ENCODE measurements at places on chromosomes 2 and 18.

GRCh38 chr2:46849721-46850556 lies 65.7 kb downstream of the MCFD2 start:
- peak; percentile 43 for DNase-seq

GRCh38 chr18:10301831-10302483 lies 152.5 kb upstream of the APCDD1 start:
- DNase-seq, result no peak

GRCh38 chr2:64105670-64106461 lies 38.4 kb downstream of the PELI1 start:
- no peak for DNase-seq

- peak; percentile 95 for DNase-seq
These were observed 18.4 kb downstream of the ATOH8 start for GRCh38 chr2:85772019-85772745.

- no peak for DNase-seq
These were observed 37.1 kb downstream of the EXOC6B start for GRCh38 chr2:72788756-72789155.

DNA sequence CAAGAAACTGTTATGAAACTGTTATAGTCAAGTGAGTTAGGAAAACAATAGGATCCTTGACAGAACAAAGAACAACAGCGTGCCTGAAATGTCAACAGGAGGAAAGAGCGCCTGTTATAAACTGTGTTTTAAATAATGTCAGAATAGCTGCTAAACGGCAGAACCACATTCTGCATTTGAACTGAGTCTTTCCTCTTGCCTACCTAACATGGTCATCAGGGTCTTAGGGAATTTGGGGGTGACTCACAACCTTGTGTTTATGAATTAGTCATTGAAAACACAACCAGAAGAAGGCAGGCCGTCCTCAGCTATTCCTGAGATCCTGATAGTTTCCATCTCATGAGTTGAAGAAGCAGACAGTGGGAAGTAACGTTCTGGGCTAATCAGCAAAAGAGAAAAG lies 222.0 kb upstream of the FN1 start:
- no peak for DNase-seq

GRCh38 chr2:57156231-57156924 lies 890.2 kb upstream of the VRK2 start:
- DNase-seq, result no peak

- no peak for DNase-seq
These were observed 47.7 kb upstream of the RNU4ATAC start for GRCh38 chr2:121483021-121483420.

DNA sequence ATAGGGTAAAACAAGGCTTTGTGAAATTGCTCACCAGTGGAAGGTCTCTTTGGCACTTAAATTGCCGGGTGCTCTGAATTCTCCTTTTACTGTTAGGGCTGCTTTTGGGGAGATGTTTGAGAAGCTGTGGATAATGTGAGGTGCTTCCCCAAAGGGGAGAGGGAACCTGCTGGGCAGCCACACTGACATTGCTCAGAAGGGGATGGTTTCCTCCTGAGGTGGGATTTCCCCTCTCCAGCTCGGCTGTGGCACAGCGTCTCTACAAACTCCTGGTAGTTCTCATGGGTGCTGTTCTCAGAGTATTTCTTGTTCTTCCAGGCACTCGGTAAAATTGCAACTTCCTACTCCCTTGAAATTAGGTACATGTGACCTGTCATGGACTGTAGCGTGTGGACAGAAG lies 124.2 kb downstream of the LPIN1 start:
- DNase-seq, result no peak

DNA sequence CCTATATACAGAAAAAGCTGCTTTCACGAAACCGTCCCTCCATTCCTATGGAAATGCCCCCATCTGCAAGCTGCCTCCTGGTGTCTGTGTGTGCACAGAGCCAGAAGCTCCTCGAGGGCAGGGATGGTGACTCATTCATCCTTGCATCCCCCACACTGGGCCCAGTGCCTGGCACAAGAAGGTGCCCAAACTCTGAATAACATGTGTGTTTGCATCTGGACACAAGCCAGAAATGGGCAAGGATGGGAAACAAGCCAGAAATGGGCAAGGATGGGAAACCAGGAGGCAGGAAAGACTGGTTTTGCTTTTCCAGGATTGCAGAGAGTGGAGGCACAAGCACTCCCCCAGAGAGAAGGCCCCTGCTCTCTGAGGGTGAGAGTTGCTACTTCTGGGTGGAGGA lies 313.9 kb downstream of the CELF4 start:
- peak; percentile 24 for DNase-seq

GRCh38 chr2:133331436-133331835 lies 236.8 kb downstream of the NCKAP5 start:
- no peak for DNase-seq

- no peak for DNase-seq
These were observed 31.4 kb upstream of the IL18RAP start for GRCh38 chr2:102391565-102391964.

DNA sequence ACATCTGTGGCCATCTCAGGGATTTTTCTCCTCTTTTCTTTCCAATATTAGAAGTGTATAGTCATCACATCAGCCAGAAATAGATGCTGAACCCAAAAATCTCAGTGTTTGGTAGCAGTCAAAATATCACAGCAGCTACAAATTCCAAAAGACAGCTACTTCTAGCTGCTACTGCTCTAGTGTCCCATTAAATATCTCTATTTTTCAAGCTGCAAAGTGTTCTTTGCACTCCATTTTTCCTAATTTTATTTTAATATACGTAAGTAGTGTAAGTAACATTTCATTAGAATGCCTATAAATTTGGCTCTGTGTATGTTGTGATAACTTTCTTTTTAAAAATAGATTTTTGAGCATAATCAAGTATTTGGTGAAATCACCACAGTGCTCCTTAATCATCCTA lies 967.3 kb downstream of the BCL11A start:
- DNase-seq, result no peak

DNA sequence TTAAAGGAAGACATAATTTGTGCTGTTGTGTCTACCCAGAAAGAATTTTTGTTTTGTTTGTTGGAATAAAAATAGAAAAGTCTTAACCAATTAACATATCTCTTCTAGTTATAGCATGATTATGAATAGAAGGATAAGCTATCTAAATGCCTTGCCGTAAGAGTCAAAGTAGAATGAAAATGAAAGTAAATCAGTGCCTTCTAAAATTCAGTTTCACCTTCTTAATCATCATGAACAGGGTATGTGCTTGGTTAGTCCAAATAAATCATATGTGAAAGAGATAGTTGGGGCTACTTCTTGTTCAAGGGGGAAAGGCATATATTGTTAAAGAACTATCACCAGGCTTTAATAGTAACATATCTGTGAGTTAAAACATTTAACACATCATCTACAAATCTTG lies 91.5 kb downstream of the GULP1 start:
- no peak for DNase-seq

DNA sequence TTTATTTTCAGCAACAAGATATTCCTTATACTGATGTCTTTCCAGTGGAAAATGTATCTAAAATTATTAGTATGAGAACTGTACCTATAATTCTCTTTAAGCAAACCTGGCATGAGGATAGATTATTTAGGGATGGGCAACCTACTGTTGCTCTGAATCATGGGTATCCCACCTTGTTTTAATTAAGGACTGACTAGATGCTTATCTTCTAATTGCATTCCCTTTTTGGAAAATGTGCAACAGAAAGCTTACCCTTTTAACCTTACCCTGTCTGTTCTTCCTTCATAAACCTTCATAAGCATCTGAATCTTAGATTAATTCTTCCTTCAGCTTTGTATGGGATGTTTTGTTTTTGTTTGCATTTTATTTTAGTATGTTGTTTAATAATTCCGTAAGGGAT lies 110.3 kb downstream of the TAF4B start:
- DNase-seq, result no peak

- no peak for DNase-seq
These were observed 577.4 kb downstream of the CPS1 start for GRCh38 chr2:211133766-211134165.

DNA sequence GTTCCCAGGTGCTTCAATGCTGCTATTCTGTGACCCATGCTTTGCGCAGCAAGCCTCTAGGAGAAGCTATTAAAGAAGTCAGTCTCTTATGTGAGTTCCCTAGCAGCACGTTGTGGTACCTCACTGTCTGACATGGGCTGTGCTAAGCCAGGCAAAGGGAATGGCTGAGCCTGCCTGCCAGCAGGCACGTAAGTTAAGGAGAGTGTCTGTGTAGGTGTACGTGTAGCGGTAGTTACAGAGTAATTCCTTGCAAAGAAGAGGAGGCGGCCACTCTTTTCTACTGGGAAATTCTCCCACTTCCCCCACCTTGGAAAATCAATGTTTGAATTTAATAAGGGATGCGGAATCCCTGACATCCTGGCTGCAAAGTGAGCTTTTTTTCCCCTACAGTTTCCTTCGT lies 123.5 kb upstream of the LYPD1 start:
- DNase-seq, result no peak

GRCh38 chr2:168198476-168199207 lies 48.8 kb downstream of the STK39 start:
- no peak for DNase-seq

- DNase-seq, result peak; percentile 12
These were observed 239.8 kb downstream of the HAUS1 start for GRCh38 chr18:46343931-46344372.

DNA sequence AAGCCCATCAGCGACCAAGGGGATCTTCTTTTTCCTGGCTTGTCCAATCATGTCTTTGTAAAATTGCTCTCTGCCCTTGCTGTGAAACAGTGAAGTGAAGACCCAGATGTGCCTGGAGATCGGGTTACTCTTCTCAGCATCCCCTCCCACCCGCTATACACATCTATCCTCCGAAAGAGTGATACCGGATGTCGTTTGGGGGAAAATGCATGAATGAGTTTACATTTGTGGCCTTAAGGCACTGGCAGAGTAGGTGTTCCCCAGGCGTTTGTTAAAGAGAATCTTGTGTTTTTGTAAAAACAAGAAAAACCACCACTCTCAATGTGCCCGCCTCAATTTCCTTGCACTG lies 528.3 kb downstream of the CMPK2 start:
- DNase-seq, result no peak

DNA sequence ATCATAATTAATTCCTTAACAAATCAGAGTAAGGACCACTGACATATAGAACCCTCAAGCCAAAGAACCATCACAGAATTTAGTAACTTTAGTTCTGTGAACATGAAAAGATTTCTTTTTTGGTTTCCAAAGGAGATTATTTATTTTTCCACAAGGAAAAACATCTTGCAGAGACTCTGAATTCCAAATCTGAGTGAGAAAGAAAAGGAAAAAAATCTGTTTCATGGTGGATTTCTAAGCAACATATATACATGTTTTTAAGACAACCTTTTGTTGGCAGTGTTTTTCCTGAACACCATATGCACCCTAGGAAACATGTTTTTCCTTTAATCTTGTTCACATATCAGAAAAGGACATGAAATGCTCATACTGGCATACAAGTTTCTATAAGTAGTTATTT lies 149.8 kb downstream of the AGPS start:
- DNase-seq, result no peak

DNA sequence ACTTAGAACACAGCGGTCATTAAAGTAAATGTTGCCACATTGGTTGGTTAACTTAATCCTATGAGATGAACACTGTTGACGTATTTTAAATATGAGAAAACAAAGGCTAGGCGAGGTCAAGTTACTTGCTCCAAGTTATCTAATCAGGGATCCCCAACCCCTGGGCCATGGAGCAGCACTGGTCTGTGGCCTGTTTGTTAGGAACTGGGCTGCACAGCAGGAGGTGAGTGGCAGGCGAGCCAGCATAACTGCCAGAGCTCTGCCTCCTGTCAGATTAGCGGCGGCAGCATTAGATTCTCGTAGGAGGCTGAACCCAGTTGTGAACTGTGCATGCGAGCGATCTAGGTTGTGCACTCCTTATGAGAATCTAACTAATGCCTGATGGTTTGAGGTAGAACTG lies 878.9 kb downstream of the CPS1 start:
- DNase-seq, result peak; percentile 79

GRCh38 chr18:73043611-73044010 lies 175.8 kb upstream of the NETO1 start:
- no peak for DNase-seq

GRCh38 chr18:74995419-74995736 lies 213.6 kb downstream of the PTGR3 start:
- DNase-seq, result no peak

DNA sequence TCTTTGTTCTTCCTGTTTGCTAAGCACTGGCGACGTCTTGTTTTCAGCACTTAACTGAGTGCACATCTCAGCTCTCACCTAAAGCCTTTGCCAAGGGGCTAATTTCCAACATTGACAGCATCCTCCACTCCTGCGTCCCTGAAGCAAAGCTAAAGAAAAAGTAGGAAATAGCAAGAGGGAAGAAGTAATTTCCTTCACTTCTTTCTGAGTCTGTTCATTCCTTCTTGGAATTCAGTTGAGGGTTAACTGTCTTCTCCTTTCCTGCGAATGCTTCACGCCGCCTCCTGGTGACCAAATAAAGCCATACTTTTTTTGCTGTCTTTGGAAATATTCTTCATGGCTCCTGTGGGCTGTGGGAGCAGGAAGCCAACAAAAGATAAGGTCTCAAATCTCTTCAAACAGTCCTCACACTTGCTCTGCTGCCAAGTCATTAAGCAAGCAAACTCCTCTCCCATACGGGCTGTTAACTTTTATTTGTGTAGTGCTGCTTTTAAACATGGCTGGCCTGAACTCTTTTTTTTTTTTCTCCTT lies 100.9 kb downstream of the DPP10 start:
- peak; percentile 2 for DNase-seq

GRCh38 chr18:79789901-79790890 lies 7.5 kb upstream of the KCNG2 start:
- DNase-seq, result no peak

DNA sequence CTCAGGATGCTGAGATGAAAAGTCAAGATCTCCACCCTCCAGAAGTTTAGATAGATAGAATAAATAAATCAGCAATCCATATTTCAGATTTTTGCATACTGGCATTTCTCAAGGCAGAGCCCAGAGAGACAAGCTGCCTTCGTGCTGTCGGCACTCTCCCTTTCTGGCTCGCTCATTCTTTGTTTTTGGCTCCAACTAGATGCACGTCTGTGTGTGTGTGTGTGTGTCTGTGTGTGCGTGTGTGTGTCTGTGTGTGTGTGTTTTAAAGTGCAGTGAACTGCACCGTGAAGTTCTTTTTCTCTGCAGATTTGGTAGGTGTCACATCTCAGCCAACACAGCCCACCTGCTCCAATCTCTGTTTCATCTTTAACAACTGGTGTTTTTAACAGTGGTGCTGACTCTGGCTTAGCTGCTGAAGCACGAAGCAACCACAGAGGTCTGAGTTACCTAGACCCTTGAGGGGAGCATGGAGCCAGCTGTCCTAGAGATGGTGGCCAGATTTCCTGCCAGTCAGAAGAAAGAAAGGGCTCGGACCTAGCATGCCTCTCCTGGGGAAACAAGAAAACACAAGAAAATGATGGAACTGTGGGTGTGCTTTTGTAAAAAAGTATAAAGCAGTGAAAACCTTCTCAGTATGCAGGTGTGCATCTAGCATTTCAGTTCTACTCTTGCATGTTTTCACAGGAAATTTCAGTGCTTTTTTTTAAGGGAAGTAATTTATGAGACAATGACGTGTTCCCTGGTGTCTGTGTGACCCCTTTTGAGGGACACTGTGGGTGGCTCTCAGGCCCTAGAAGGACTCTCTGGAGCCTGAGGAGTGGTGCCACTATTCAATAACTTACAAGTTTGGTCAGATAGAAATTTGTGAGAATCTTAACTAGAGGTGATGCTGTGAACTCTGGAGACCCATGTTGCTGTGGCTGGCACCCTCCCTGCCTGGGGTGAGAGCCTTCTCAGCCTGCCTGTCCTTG lies 364.3 kb downstream of the RNF144A start:
- peak; percentile 30 for DNase-seq

- no peak for DNase-seq
These were observed 133.6 kb upstream of the CAVIN2 start for GRCh38 chr2:191980483-191980882.

- DNase-seq, result peak; percentile 57
These were observed 175.2 kb downstream of the TGIF1 start for GRCh38 chr18:3624935-3625741.
